ENCODE measurements at places on chromosomes 11 and 22. TPM values are rescaled to one million over a fixed set of nuclear protein-coding genes. Genes with fewer than 3 reads are reported as not detected.

GRCh38 chr11:29352273-29352795 lies 664.5 kb downstream of the KCNA4 start:
- no peak overlapping the region for H3K4me3 ChIP-seq
- no peaks in the 10 kb centered on the region for H3K36me3 ChIP-seq
- no peak overlapping the region for H3K27ac ChIP-seq
- no peaks in the 10 kb centered on the region for H3K27me3 ChIP-seq

- H3K27ac ChIP-seq = peak overlapping the region; percentile 92
- H3K4me3 ChIP-seq = peak overlapping the region; percentile 91
- peaks cover under 1% of the 10 kb centered on the region for H3K27me3 ChIP-seq
Measured at GRCh38 chr22:49825944-49826602, 1.6 kb downstream of the BRD1 start.

- peak within 1 kb of the TSS; percentile 86 for H3K4me3 ChIP-seq
- H3K4me1 ChIP-seq = peaks cover 28% of the 10 kb centered on the region
- DNase-seq = no peak
- peaks cover 5% of the 10 kb centered on the region for H3K27me3 ChIP-seq
- H3K27ac ChIP-seq = peak within 1 kb of the TSS; percentile 95
- no peaks in the 10 kb centered on the region for H3K36me3 ChIP-seq
Measured at GRCh38 chr11:117929142-117929915, at the start of gene TMPRSS13. TMPRSS13 (minus strand) TSS chr11:117929402; CDS start chr11:117929307, 95 bp downstream.

DNA sequence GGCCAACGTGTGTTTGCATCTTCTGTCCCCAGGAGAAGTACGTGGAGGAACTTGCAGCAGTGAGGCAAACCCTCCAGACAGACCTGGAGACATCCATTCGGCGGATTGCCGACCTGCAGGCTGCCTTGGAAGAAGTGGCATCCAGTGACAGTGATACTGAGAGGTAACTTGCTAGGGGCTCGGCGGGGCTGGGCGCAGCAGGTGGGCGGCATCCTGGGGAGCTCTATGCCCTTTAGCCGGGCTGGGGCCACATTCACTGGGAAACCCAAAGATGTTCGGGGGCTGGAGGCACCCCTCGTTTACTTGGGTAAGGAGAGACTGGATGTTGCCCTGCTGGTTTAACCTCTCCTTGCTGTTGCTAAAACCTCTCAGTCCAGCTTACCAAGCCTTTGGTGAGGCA lies 176.9 kb upstream of the SEZ6L start:
- no peak for DNase-seq
- peaks cover 16% of the 10 kb centered on the region for H3K27me3 ChIP-seq
- no peak overlapping the region for H3K4me3 ChIP-seq
- H3K4me1 ChIP-seq = peaks cover 4% of the 10 kb centered on the region
- no peaks in the 10 kb centered on the region for H3K36me3 ChIP-seq

GRCh38 chr22:47046411-47047065 lies 284.1 kb downstream of the TBC1D22A start:
- H3K4me1 ChIP-seq = peaks cover 31% of the 10 kb centered on the region
- H3K27me3 ChIP-seq = no peaks in the 10 kb centered on the region
- peaks cover 3% of the 10 kb centered on the region for H3K36me3 ChIP-seq
- peak overlapping the region; percentile 27 for H3K4me3 ChIP-seq

- H3K27ac ChIP-seq = no peak overlapping the region
- H3K4me1 ChIP-seq = no peaks in the 10 kb centered on the region
Measured at GRCh38 chr22:19039796-19040280, 82.4 kb downstream of the DGCR2 start.

- H3K27ac ChIP-seq = no peak overlapping the region
- DNase-seq = no peak
- H3K4me3 ChIP-seq = no peak overlapping the region
- H3K27me3 ChIP-seq = no peaks in the 10 kb centered on the region
Measured at GRCh38 chr11:5631969-5632635, 7.3 kb downstream of the TRIM34 start.

- no peak for DNase-seq
- H3K36me3 ChIP-seq = peaks cover 4% of the 10 kb centered on the region
- no peaks in the 10 kb centered on the region for H3K27me3 ChIP-seq
- peak overlapping the region; percentile 36 for H3K27ac ChIP-seq
- no peak overlapping the region for H3K4me3 ChIP-seq
Measured at GRCh38 chr22:46352691-46353386, 17.3 kb downstream of the TRMU start.

- H3K4me3 ChIP-seq = no peak overlapping the region
- no peaks in the 10 kb centered on the region for H3K36me3 ChIP-seq
- H3K27ac ChIP-seq = peak overlapping the region; percentile 2
- DNase-seq = no peak
- peaks cover 21% of the 10 kb centered on the region for H3K27me3 ChIP-seq
Measured at GRCh38 chr11:62443390-62444235, 24.8 kb downstream of the SCGB1A1 start.

DNA sequence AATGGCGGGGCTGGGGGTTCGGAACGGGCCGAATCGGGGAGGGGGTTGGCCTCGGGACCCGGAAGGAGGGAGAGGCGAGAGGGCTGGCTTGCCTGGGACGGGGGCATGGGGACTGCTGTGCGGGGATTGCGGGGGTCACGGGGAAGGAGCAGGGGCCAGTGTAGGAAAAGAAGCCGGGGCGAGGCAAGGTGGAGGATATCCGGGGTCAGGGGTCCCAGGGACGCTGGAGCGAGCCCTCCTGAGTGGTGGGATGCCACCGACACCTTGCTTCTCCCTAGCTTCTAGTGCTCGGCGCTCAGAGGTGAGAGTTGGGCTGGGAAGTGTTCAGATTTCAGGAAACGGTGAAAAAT lies 426 bp upstream of the GDPD5 start:
- H3K4me3 ChIP-seq = peak overlapping the region; percentile 89
- no peak for DNase-seq
- H3K27me3 ChIP-seq = peaks cover 32% of the 10 kb centered on the region
- no peaks in the 10 kb centered on the region for H3K36me3 ChIP-seq

- H3K27ac ChIP-seq = no peak overlapping the region
- H3K36me3 ChIP-seq = no peaks in the 10 kb centered on the region
- DNase-seq = no peak
- H3K4me3 ChIP-seq = no peak overlapping the region
- H3K4me1 ChIP-seq = peaks cover 6% of the 10 kb centered on the region
Measured at GRCh38 chr22:50131894-50132293, 38.6 kb upstream of the PANX2 start.

GRCh38 chr11:44623341-44623730 lies 57.9 kb downstream of the CD82 start:
- peak; percentile 39 for DNase-seq
- no peak overlapping the region for H3K27ac ChIP-seq
- H3K36me3 ChIP-seq = no peaks in the 10 kb centered on the region
- H3K27me3 ChIP-seq = no peaks in the 10 kb centered on the region
- H3K4me1 ChIP-seq = peaks cover 38% of the 10 kb centered on the region
- no peak overlapping the region for H3K4me3 ChIP-seq

GRCh38 chr11:108135845-108136544 lies 14.6 kb downstream of the ACAT1 start:
- peaks cover 20% of the 10 kb centered on the region for H3K36me3 ChIP-seq
- H3K4me3 ChIP-seq = no peak overlapping the region
- H3K4me1 ChIP-seq = no peaks in the 10 kb centered on the region
- no peak overlapping the region for H3K27ac ChIP-seq
- H3K27me3 ChIP-seq = no peaks in the 10 kb centered on the region

- H3K36me3 ChIP-seq = peaks cover 15% of the 10 kb centered on the region
- DNase-seq = no peak
- H3K27ac ChIP-seq = peak overlapping the region; percentile 26
- H3K4me3 ChIP-seq = peak overlapping the region; percentile 12
Measured at GRCh38 chr11:11848891-11849746, 7.3 kb downstream of the USP47 start.

DNA sequence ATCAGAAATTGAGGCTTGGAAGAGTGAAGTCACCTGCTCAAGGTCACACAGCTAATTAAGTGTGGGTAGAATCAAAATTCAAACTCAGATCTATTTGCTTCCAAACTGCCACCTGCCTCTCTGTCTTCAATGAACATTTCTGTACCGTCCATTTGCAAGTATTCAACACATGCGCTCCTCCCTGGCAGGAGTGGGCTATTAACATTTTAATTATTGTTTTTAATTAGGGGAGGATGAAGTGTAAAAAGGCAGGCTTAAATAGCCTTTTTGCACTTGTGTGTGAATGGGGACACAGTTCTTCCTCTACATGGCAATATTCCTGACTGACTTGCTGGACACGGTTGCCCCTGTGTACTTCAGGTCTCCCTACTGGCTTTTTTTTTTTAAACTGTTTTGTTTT lies 114.4 kb upstream of the NARS2 start:
- no peak overlapping the region for H3K27ac ChIP-seq
- peaks cover 27% of the 10 kb centered on the region for H3K36me3 ChIP-seq

DNA sequence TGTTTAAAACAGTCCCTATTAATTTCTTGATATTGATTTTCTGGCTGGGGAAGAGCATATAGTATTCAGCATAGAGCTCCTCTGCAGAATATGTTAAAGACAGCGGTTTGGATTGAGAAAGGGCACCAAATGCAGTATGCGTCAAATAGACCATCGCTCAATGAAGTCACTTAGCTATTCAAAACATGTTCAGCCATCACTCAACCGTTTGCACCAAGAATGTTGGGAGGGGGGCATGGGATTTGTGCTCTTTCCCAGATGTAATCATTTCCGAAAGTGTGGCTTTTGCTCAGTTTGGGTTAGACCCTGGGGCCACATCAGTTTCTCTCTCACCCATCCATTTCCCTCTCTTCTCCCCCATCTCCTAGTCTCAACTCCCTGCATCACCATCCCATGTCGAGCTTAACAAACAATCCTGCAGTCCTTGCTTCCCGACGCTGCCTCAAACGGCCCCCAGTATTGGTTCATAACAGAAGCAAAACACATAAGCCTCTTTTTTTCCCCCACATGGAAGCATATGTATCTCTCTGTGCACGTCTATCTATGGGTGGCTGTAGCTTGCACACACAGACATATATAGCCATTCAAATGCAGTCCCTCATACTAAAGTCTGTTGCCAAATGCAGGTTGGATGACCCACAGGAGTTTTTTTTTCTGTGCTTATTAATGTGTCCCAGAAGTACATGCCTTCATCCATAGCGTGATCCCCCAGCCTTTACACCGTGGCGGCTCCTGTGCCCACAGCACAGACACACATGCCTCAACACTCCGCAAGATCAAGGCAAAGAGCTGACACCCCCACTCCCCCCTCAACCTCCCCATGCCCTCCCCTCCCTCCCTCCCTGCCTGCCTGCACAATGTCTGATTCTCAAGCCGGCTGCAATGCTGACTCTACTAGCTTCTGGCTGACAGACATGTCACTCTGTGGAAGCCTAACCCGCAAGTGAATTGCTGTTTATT lies 2.6 kb downstream of the CACNG2 start:
- DNase-seq = no peak
- H3K4me1 ChIP-seq = no peaks in the 10 kb centered on the region
- H3K27ac ChIP-seq = no peak overlapping the region
- no peaks in the 10 kb centered on the region for H3K36me3 ChIP-seq
- peaks cover 94% of the 10 kb centered on the region for H3K27me3 ChIP-seq

DNA sequence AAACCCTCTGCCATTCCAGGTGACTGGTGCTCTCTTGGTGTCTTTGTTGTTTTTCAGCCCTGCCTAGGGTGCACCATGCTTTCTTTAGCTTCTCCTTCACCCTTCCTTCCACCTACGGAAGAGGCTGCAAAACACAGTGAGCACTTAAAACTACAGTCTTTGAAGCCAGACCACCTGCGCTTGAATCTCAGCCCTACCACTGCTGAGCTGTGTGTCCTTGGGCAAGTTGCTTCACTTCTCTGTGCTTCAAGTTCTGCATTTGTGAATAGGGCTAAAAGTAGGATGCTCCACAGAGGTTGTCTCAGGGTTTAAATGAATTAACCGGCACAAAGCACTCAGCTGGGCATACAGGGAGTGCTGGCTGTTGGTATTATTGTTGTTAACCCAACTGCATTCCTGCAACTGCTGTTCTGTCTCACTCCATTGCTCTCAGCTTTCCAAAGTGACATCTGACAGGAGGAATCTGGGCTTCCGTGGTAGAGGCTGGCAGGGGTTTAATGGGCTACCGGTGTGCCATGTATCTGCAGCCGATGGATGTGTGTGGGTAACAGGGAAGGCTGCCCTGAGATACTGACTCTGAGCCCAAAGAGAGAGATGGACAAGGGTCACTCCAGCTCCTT lies 139.3 kb downstream of the FBXO7 start:
- no peaks in the 10 kb centered on the region for H3K36me3 ChIP-seq
- DNase-seq = no peak
- peaks cover 20% of the 10 kb centered on the region for H3K4me1 ChIP-seq
- H3K27ac ChIP-seq = no peak overlapping the region
- H3K4me3 ChIP-seq = no peak overlapping the region

DNA sequence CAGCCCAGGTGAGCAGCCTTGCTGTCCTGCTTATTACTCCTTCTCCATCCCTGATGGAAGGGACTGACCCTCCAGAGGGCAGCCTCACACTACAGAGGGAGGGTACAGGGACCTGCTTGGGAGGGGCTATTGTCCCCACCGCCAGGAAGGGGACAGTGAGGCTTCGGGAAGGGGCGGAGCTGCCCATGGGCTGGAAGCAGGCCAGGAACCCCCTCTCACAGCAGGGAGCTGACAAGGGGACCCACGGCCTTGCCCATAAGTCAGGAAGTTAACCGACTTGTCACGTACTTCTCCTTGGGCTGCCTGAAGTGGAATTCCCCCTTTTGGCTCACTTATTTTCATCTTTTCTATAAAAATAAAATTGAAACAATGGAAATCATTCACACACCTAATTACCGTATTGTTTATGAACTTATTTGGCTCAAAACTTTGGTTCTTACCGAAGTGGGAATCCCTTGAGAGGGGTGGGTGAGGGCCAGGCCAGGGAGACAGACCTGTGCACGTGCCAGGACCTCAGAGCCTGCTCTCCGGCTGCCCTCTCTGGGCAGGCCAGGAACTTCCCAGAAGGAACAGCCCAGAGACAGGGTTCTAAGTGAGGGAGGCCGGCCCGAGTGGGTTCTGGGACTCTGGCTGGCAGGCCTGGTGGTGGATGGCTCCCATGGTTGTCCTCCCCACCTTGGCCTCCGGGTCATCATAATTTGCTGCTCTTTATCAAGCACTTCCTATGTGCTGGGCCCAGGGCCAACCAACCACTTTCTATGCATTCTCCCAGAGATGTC lies 5.8 kb downstream of the MGAT3 start:
- no peak overlapping the region for H3K27ac ChIP-seq
- no peak overlapping the region for H3K4me3 ChIP-seq
- no peak for DNase-seq
- H3K27me3 ChIP-seq = peaks cover 3% of the 10 kb centered on the region

DNA sequence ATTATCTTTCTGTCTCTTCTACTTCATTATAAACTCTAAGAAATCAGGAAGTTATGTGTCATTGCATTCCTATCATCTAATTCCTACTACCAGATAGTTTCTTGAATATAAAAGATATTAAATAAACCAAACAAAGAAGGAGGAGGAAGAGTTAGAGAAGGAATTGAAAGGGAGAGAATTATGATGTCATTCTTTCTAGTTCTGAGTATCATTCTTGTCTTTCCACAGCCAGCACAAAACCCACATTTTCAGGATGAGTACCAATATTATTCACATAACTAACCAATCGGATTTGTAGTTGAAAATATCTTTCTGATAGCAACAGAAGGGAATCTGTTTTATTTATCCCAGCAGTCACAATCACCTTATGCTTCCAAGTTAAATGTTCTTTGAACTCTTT lies 13.3 kb downstream of the MS4A13 start:
- no peaks in the 10 kb centered on the region for H3K36me3 ChIP-seq
- no peak overlapping the region for H3K27ac ChIP-seq
- H3K4me3 ChIP-seq = no peak overlapping the region
- no peaks in the 10 kb centered on the region for H3K4me1 ChIP-seq
- no peak for DNase-seq

The CASP12 gene
- total RNA-seq = not detected

The GSTT2 gene
- not detected for total RNA-seq

The RIMBP3B gene
- 0.29 TPM for total RNA-seq

The DEUP1 gene
- 0.40 TPM for total RNA-seq

The UBE2L3 gene
- 60.8 TPM for total RNA-seq

The OR51G1 gene
- total RNA-seq = not detected

The EMID1 gene
- total RNA-seq = 11.4 TPM

The TESMIN gene
- 9.7 TPM for total RNA-seq

All from type B pancreatic cell (in vitro differentiated cells).